ENCODE measurements at places on chromosomes 3 and 15. TPM values are rescaled to one million over a fixed set of nuclear protein-coding genes. Genes with fewer than 3 reads are reported as not detected.

The MYRIP gene
- 0.11 TPM for total RNA-seq

The BMF gene
- total RNA-seq = 6.2 TPM

The GP5 gene
- total RNA-seq = not detected

The TGM4 gene
- total RNA-seq = 0.05 TPM

The FBXO40 gene
- total RNA-seq = not detected

The FOXB1 gene
- not detected for total RNA-seq

The C3orf70 gene
- 0.08 TPM for total RNA-seq

The RETNLB gene
- total RNA-seq = not detected

The ACKR2 gene
- not detected for total RNA-seq

The GABRR3 gene
- not detected for total RNA-seq

The SAMMSON gene
- not detected for total RNA-seq

The CNTN6 gene
- total RNA-seq = not detected

The PTPN23 gene
- 6.8 TPM for total RNA-seq

The RASGRF1 gene
- total RNA-seq = not detected

The PCLAF gene
- 116 TPM for total RNA-seq

The IL17RD gene
- total RNA-seq = not detected

The LINGO1 gene
- total RNA-seq = not detected

The SUSD5 gene
- total RNA-seq = 14.1 TPM

The RPL35A gene
- total RNA-seq = 511 TPM

The CDHR4 gene
- not detected for total RNA-seq

The PTPRG gene
- 18.5 TPM for total RNA-seq

The ESYT3 gene
- total RNA-seq = 0.06 TPM

The EIF4E3 gene
- 2.3 TPM for total RNA-seq

The PLCH1 gene
- 0.28 TPM for total RNA-seq

The IFRD2 gene
- 81.8 TPM for total RNA-seq

The ADAMTS17 gene
- total RNA-seq = 0.50 TPM

The TM4SF1 gene
- 140 TPM for total RNA-seq

The CCR3 gene
- 0.66 TPM for total RNA-seq

The RTP2 gene
- not detected for total RNA-seq
